ENCODE measurements at places on chromosomes 16 and 17. TPM values are rescaled to one million over a fixed set of nuclear protein-coding genes. Genes with fewer than 3 reads are reported as not detected.

DNA sequence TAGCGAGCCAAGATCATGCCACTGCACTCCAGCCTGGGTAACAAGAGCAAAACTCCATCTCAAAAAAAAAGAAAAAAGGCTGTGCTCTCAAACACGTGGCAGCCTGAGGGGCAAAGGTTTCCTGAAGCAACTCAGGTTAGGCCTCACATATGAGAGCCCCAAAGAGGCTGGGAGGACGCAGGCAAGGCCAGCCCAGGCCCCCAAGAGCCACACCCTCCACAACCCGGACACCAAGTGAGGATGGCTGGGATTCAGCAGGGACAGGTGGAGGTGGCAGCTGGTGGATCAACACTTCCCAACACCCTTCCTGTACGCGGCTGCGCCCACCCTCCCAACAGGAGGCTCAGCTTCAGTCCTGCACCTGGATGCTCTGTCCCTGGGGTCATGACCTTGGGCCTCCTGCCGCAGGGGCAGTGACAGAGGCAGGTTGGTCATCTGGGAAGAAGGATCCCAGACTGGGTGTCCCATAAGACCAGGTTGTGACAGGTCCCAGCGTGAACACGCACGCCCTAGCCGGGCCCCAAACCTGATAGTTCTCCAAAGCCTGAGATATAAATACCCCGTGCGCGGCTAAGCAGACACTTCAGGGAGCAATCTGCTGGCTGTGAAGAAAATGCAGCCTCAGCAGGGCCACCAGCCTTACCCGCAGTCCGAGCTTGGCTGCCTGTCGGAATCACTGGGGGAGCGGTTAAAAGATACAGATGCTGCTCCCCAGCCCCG is 78.1 kb downstream of the TIMM22 start:
- DNase-seq = no peak

- peak; percentile 86 for DNase-seq
These were observed at the start of gene CLUH for GRCh38 chr17:2711608-2712299. Gene CLUH (minus strand): TSS chr17:2711764. CDS start chr17:2711661, 103 bp downstream.

DNA sequence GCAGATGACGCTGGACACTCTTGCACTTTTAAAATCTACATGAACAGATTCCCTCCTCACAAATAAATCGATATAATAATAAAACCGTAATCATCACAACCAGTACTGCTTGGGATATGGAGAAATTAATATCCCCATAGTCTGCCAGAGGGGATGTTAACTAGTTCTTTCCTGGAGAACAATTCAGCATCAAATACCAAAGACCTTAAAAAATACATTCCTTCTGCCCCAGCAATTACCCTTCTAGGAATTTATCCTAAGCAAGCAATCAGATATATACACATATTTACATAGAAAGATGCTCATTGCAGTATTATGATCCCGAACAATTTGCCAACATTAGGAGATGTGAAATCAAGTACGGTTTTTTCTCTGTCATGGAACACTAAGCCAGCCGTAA is 21.8 kb downstream of the SMYD4 start:
- DNase-seq = no peak

GRCh38 chr17:74212209-74212912 is 1.0 kb upstream of the TTYH2 start:
- DNase-seq = peak; percentile 34

The WSCD1 gene
- 41.3 TPM for total RNA-seq

The SDK2 gene
- total RNA-seq = 15.3 TPM
